D721Med (cell line): ENCODE measurements at places on chromosomes 6 and 20.

DNA sequence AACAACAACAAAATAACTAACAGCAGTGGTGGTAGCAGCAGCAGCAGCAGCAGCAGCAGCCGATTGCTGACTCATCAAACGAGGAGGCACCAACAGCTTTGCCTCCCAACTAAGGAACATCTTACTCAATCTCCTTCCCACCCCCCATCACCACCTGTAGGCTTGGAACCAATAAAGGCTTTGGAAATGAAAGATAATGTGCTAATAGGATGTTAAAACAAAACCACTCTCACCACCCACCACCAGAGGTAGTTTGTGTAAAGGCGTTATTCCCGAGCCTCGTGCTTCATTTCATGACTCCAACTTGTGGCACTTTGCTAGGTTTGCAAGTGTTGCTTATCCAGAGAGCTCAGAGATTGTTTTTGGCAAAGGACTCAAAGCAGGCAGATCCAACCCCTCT lies 346.5 kb downstream of the CD83 start:
- DNase-seq: no peak

DNA sequence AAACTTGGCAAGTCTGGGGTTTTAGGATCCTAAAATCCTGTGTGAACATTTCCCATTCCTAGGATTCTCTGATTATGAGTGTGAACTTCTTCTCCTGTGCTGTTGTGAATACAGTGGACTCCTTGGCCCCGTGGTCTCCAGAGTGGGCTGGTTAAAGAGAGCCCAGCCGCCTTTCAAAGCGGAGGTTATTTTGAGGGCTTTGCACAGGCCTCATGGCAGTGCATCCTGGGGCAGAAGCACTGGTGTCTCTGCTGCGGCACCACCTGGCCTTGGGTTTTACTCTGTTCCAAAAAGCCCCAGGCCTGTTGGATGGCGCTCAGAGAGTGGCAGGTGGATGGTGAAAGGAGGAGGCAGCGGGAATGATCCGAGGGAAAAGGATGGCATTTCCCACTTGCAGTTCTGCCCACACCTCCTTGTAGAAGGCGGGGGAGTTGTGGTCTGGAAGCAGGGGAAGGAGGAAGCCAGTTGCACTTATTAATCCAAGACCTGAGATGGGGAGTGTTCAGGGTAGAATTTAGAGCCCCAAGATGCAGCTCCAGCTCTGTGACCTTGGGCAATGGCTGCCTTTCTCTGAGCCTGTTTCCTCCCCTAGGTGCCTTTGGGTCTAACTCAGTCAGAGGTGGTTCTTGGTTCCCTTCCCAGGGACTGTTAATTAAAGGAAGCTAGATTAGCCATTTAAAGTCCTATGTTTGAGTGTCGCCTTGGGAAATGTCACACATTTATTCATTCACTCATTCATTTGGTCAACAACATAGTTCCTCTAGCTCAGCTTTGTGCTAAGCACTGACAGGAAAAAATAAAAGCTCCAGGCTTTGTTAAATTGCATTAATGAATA lies 22.4 kb downstream of the MMP24 start:
- no peak for DNase-seq

- no peak for DNase-seq
These were observed 221.6 kb upstream of the HS3ST5 start for GRCh38 chr6:114564302-114564933.

- no peak for DNase-seq
These were observed 32.0 kb upstream of the SCRT2 start for GRCh38 chr20:707451-708110.

- DNase-seq: no peak
These were observed 47.8 kb downstream of the ARHGAP40 start for GRCh38 chr20:38649275-38649891.

GRCh38 chr6:56037601-56038000 lies 162.2 kb upstream of the BMP5 start:
- no peak for DNase-seq

DNA sequence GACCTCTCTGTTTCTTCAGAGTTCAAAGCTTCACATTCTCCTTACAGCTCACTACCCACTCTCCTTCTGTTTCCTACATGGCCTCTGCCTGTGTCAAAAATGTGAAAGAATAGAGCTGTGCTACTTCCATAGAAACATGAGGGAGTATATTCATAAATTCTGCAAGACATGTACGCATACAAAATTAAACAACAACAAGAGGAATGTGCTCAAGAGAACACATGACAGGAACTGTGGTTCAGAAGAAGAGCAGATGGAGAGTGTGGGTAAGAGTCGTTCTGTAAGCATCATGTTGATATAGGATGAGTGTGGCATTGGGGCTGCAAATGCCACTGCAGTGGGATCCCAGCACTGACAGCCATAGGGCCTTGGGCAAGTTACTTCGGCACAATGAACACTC lies 266.6 kb upstream of the SASH1 start:
- DNase-seq: no peak

- no peak for DNase-seq
These were observed 46.0 kb upstream of the ELOVL5 start for GRCh38 chr6:53394704-53395103.

DNA sequence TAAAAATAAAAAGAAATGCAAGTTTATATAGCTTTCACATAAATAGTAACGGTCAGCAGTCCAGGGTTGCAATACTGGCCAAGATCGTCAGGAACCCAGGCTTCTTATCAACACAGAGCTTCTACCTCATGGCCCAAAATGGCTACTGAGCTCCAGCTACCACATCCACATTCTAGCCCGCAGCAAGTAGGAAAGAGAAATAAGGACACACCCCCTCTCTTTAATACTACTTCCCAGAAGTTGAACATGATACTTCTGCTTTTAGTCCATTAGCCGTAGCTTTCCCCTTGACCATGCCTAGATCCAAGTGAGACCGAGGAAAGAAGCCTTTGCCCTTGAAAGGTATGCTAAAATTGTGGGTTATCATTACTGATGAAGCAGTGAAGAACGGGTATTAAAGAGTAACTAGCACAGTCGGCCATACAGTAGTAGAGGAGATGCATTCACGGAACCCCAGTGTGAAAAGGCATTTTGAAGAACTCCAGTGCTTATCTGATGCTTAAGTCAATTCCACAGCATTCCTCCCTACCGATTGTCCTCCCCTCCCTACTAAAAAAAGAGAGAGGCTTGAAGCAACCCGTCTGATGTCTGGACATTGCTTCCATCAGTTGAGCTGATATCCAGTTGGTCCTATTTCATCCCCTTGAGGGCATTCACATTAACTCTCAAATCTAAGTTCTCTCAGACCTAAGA lies 226.9 kb upstream of the RREB1 start:
- DNase-seq: no peak

DNA sequence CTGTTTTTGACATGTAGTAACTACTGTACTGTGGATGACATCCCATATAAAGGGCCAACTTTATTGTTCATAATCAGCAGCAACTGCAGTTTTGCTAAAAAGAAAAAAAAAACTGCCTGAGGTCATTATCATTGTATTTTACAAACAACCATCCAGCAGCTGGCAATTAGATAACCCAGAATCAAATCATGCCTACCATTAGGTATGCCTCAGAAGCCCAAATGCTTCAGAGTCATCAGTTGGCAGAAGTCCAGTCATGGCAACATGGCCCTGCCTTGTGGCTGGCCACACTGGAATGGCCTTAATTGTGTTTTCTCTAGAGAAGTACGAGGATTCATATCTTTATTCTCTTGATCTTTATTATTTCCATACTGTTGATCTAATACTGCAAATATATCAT lies 462.4 kb upstream of the NRSN1 start:
- no peak for DNase-seq

DNA sequence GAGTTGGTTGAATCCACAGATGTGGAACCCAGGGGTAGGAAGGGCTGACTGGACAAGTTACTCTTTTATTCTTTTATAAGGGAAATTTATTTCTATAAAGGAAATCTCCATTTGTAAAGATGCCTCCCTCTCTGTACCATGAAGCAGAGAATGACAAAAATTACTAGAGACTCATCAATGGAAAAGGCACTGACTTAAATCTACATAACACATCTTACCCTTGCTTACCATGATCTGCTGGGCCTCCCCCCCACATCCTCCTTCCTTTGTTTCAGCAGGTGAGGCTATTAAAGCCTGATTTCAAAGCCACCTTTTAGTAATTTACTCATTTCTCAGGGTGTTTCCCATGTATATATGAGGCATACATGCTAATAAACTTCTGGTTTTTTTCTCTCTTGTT lies 130.2 kb upstream of the HDDC2 start:
- no peak for DNase-seq

DNA sequence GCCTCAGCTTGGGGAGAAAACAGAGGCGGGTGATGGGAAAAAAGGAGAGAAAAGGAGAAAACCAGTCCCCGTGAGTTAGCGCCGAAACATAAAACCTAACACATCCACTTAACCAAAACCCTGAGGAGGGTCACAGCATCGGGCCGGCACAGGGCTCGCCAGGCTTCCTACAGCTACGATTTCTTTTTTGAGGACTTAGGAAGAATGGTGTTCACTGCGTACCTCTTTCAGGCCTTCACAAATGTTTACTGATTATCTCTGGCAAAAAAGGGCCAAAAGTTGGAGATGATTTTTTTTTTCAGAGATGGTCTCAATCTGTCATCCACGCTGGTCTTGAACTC lies 48.8 kb downstream of the DSTN start:
- DNase-seq: no peak

- DNase-seq: no peak
These were observed 21.6 kb upstream of the MYB start for GRCh38 chr6:135159531-135159930.

DNA sequence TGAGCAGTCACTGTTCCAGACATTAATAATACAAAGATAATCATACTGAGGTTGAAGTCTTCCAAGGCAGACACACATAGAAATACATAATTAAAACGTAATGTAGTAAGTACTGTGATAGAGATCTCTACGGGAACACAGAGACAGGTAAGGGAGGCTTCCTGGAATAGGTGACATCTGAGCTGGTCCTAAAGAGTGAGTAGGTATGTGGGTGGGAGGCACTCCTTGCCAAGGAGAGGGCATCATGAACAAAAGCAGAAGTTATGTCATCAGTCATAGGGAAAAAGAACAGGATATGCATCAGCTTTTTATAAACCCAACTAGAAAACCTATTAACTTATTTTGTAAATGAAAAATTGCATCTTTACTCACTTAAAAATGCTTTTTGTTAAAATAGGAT lies 110.0 kb downstream of the MAP7 start:
- DNase-seq: no peak

GRCh38 chr20:50919567-50919966 lies 11.7 kb downstream of the ADNP start:
- DNase-seq: no peak

- no peak for DNase-seq
These were observed 148.4 kb upstream of the BMP5 start for GRCh38 chr6:56023829-56024228.

GRCh38 chr6:29491574-29491973 lies 3.8 kb upstream of the MAS1L start:
- no peak for DNase-seq

DNA sequence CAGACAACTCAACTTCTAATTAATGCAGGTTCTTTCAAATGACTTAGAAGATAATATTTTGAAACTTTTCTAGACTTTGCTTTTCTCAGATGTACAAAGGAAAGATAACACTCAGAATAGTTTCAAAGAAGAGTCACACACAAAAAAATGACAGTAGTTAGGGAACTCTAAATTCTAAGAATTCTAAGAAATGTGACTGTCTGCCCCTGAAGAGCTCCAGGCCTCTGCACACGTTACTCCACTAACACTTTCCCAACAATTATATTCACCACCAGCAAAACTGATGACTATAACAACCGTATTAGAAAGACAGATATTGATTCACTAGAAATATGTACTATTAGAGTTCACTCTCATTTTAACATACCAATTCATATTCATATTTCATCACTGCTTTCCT lies 133.3 kb upstream of the SMLR1 start:
- DNase-seq: no peak

GRCh38 chr6:551405-551804 lies 105.5 kb downstream of the HUS1B start:
- no peak for DNase-seq

- DNase-seq: no peak
These were observed 212.4 kb upstream of the RUNX2 start for GRCh38 chr6:45115696-45116095.

DNA sequence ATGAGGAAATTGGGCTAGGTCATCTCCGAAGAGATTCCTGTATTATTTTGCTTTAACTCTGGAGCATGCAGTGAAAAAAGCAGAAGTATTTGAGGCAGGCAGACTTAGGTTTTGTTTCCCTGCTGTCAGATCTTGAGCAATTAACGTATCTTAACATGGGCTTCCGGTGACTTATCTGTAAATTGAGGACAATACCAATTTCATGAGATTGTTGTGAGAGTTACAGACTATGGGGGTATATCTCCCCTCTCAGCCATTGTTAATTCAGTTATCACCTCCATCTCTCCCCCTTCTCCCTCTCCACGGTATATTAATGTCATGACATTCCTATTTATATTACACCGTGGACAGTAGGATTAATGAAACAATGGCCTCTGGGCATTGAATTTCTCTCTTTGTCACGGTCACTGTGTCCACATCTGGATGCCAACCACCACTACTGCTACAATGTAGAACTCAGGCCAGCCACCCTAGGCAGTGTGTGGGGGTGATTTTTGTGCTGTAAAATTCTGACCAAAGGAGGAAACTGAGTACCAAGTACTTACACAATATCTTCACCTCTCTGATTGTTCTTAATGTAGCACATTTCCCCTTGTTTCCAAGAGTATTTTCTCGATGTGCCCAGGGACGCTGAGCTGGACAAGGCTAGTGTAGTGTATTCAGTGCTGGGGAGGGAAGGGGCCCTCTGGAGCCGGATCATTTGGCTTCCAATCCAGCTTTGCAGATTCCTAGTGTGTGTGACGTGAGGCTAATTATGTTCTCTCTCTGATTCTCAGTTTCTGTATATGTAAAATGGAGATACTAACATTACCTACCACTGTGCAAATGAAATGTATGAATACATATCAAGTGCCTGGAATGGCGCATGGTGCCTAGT lies 77.2 kb downstream of the GCNT2 start:
- no peak for DNase-seq

GRCh38 chr20:46997187-46997586 lies 102.5 kb downstream of the EYA2 start:
- no peak for DNase-seq

- DNase-seq: no peak
These were observed 106.4 kb downstream of the COL9A1 start for GRCh38 chr6:70196531-70196930.
